Pancreas (tissue), 10 donors: ENCODE measurements at places on chromosomes 7 and 10.

DNA sequence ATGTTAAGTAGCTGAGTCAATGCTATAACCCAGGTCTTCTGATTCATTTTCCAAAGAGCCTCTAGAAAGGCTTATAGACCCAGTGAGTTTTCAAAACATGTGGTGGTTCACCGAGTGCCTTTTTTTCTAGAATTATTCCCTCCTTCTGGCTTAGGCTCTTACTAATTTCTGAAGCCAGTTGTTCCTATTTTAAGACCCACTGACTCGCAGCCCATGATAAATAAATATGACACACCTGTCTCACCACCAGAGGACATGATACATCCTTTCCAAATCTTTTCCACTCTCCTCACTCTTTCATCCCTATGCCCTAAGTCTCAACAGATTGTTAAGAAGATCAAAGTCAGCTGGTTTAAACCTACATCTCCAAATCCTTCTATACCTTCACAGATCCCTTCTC is 126.0 kb upstream of the WNT16 start:
- H3K4me3 ChIP-seq = no peak overlapping the region
- H3K27ac ChIP-seq = no peak overlapping the region
- no peaks in the 10 kb centered on the region for H3K27me3 ChIP-seq
- no peak for DNase-seq
- H3K36me3 ChIP-seq = no peaks in the 10 kb centered on the region

DNA sequence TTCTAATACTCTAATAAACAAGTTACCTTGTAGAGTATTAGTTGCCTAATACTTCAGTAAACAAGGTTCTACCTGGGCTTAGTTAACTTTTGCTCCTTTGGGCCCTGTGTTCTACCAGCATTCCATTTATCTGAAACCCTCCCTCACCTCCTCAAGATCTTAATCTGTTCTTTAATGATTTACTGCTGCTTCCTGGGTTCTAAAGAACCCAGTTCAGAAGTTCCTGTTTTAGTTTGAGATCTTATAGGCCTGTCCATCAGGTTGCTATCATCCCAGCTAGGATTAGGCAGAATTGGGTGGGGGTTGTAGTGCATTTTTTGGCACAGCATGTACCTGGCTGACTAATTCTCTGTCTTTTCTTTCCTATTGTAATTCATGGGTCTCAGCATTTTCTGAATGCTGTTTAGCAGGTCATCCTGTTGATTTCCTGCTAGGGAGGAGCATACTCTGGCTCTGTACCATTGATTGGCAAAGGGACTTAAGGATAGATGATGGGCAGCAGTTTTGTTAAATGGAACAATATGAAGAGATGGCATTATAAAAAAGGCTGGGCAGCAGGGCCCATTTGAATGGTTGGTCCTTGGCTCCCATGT is 53.7 kb upstream of the TMEM248 start:
- H3K27ac ChIP-seq = no peak overlapping the region
- H3K27me3 ChIP-seq = no peaks in the 10 kb centered on the region
- no peak overlapping the region for H3K4me3 ChIP-seq
- DNase-seq = no peak

- no peak overlapping the region for H3K4me3 ChIP-seq
- no peak for DNase-seq
- H3K36me3 ChIP-seq = no peaks in the 10 kb centered on the region
- H3K4me1 ChIP-seq = peaks cover 21% of the 10 kb centered on the region
- peak overlapping the region; percentile 8 for H3K27ac ChIP-seq
- H3K27me3 ChIP-seq = no peaks in the 10 kb centered on the region
Observed at GRCh38 chr10:113983552-113983951, 60.1 kb upstream of the ADRB1 start.

DNA sequence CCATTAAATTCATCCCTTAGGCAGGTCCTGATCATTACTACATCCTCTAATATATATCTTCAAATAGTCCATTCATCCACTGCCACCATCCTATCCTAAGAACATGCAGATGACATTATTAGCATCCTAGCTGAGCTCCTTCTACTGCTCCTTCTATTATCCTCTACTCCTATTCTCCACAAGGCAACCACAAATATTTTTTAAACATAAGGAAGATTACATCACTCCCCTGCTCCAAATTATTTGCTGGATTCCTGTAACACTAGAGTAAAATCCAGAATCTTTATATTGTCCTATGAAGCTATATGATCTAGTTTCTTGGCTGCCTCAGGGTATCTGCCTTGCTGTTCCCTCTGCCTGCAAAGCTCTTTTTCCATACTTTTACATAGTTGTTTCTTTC is 176.3 kb upstream of the SLC26A5 start:
- no peaks in the 10 kb centered on the region for H3K4me1 ChIP-seq
- H3K27ac ChIP-seq = no peak overlapping the region
- no peaks in the 10 kb centered on the region for H3K36me3 ChIP-seq
- no peaks in the 10 kb centered on the region for H3K27me3 ChIP-seq

DNA sequence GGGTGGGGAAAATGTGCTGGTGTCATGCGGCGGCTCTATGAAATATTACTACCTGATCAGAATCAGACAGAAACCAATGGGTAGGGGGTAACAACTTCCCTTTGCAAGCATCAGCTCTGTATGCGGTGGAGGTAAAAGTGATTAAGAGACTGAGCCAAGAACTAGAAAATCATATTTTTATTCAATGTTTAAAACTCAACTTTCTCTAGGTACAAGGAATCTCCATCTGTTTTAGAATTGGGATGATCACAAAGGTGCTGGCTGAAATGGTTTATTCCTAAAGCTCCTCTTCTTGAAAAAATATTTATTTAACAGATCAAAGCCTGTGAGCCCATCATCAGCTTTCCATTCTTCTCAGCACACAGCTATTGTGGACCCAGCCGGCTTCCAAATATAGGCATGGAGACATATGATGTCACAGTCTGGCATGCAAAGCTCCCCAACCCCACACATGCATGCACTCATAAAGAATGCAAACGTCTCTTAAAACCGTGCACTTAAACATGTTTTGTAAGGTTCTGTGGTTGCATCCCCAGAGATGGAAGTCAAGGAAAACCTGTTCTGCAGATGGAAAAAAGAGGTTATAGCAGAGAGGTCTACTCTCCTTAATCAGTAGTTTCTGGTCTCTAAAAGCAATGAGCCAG is 126.0 kb downstream of the SKIDA1 start:
- H3K27me3 ChIP-seq = no peaks in the 10 kb centered on the region
- no peaks in the 10 kb centered on the region for H3K4me1 ChIP-seq
- DNase-seq = no peak
- no peak overlapping the region for H3K27ac ChIP-seq

GRCh38 chr10:79982362-79982800 is 33.5 kb upstream of the SFTPD start:
- peaks cover 16% of the 10 kb centered on the region for H3K4me1 ChIP-seq
- H3K27me3 ChIP-seq = no peaks in the 10 kb centered on the region
- no peak for DNase-seq
- peak overlapping the region; percentile 97 for H3K27ac ChIP-seq
- peak overlapping the region; percentile 44 for H3K4me3 ChIP-seq

DNA sequence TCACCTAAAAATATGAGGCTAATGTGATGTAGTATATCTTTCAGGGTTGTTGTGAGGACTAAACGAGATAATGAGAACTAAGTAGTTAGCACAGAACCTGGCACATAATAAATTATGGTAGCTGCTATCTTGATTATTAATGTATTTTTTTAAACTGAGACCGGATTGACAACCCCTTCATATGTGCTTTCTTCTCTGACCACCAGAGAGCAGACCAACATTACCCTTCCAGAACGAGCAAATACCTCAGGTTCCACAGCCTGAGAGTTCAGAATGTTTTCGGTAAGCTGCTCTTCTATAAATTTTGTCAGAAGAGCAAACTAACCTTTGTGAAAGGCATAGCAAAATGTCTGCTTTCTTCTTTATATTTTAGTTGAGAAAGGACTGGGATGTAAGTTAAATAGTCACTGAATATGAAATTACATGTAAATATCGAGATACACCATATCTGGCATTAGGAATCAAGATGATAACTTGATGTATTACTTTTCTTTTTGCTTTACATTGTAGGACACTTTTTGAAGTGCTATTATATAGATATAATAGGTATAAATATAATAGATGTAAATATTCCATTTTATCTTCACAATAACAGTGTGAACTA is 13.6 kb upstream of the BPGM start:
- no peaks in the 10 kb centered on the region for H3K4me1 ChIP-seq
- no peak for DNase-seq
- H3K27ac ChIP-seq = no peak overlapping the region
- no peaks in the 10 kb centered on the region for H3K36me3 ChIP-seq
- H3K4me3 ChIP-seq = no peak overlapping the region

GRCh38 chr10:90087197-90088023 is 386.0 kb downstream of the KIF20B start:
- no peaks in the 10 kb centered on the region for H3K4me1 ChIP-seq
- no peaks in the 10 kb centered on the region for H3K36me3 ChIP-seq
- DNase-seq = no peak
- H3K27ac ChIP-seq = no peak overlapping the region
- H3K27me3 ChIP-seq = no peaks in the 10 kb centered on the region

DNA sequence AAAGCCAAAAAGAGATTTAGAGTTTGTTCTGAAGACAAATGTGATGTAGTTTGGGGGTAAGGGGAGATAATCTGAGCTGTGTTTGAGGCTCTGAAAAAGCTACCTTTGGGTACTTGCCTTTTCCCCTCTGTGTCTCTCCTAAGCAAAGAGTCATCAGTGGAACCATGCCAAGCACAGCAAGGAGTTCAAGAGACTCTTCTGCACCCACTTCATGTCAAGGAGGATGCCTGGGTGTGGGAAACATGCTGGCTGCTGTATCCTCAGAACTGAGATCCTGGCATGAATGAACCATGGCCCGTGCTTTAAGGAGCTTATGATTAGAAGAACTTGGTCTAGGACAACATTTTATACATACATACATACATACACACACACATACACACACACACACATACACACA is 142.9 kb downstream of the NOC3L start:
- H3K27ac ChIP-seq = no peak overlapping the region
- no peak overlapping the region for H3K4me3 ChIP-seq
- no peaks in the 10 kb centered on the region for H3K36me3 ChIP-seq
- H3K27me3 ChIP-seq = no peaks in the 10 kb centered on the region
- DNase-seq = no peak

GRCh38 chr10:55747244-55747643 is 613.8 kb downstream of the ZWINT start:
- DNase-seq = no peak
- no peaks in the 10 kb centered on the region for H3K27me3 ChIP-seq
- no peak overlapping the region for H3K4me3 ChIP-seq
- H3K4me1 ChIP-seq = no peaks in the 10 kb centered on the region
- no peaks in the 10 kb centered on the region for H3K36me3 ChIP-seq
- H3K27ac ChIP-seq = no peak overlapping the region

DNA sequence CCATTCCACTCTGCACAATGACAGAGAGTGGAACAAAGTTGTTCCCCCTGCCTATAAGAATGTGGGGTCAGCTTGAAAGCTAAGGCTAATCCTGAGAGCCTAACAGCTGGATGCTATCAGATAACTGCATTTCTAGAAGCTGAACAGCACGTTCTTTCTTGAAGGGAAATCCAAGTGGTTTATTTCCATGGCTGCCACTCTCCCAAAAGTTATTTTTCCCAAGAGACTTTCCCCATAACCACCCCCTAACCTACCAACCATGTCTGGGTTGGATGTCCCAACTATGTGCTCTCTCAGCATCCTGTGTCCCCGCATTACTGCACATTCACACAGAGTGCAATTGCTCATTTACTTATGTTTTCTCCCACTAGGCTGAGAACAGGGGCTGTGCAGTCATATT is 140.7 kb upstream of the ANKRD1 start:
- H3K27me3 ChIP-seq = no peaks in the 10 kb centered on the region
- DNase-seq = no peak
- H3K36me3 ChIP-seq = no peaks in the 10 kb centered on the region
- no peak overlapping the region for H3K27ac ChIP-seq
- H3K4me1 ChIP-seq = no peaks in the 10 kb centered on the region
- H3K4me3 ChIP-seq = no peak overlapping the region

DNA sequence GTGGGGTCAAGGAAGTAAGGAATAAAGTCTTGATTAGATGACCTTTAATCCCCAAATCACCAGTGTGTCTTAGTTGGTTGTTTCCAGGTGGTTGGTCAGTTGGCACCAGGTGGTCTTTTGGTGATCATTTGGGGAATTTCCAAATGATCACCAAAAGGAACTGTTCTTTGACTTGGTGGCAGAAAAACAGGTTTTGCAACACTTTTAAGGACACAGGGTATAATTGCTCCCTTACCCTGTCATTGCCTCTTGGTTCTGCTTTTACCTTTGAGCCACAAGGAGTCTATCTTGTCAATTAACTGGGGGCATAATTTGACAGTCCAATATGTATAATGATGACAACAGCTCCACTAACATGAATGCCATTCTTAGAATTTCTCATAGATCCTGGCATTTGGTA is 104.2 kb downstream of the ADK start:
- no peaks in the 10 kb centered on the region for H3K36me3 ChIP-seq
- peak overlapping the region; percentile 30 for H3K27ac ChIP-seq
- H3K4me3 ChIP-seq = no peak overlapping the region
- no peaks in the 10 kb centered on the region for H3K27me3 ChIP-seq
- DNase-seq = no peak
- peaks cover 17% of the 10 kb centered on the region for H3K4me1 ChIP-seq

DNA sequence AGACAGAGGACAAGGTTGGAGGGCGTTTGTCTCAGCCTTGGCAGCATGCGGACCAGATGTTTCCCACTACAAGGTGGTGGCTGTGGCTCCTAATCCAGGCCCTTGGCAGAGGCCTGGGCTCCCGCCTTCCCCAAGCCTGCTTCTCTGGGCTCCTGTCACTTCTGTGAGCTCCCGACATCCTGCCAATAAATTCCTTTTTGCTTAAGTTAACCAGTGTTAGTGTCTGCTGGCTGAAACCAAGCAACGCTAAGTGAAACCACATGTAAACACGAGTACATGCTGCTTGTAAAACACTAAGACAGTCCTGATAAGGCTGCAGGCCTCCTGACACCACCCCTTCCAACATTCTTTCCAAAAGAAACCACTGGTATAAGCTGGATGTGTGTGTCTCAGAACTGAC is 263.6 kb upstream of the ZMIZ1 start:
- no peaks in the 10 kb centered on the region for H3K4me1 ChIP-seq
- no peaks in the 10 kb centered on the region for H3K27me3 ChIP-seq
- peak overlapping the region; percentile 63 for H3K27ac ChIP-seq
- H3K36me3 ChIP-seq = no peaks in the 10 kb centered on the region
- H3K4me3 ChIP-seq = no peak overlapping the region

DNA sequence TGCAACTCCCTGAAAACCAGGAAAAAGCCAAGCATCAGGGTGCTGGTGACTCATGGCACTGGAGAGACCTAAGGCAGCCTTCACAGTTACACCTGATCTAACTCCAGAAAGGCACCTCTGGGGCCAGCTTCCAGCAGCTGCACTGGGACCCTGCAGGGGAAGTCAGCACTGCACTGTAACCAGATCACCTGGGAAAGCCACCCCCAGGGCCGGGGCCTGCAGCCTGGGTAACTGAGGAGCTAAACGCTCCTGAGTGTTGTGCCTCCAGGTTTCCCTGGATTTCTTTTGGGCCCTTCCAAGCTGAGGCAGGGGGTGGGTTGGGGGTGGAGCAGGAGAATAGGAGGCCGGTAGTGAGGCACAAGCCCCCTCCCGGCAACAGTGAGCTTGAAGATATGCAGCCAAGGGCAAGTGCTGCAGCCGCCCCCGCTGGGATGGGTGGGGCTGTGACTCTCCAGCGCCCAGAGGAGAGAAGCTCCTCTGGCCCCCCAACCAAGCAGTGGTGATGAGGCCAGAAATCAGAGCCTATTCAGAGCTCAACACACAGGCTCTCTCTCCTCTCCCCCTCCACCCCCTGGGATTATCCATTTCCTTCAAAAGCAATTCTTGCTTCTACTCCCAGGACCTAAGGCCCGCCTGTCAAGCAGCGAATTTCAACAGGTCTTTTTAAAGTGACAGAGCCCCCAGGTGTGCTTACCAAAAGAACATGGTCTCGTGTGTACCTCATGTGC is 2.6 kb downstream of the CXCL12 start:
- no peaks in the 10 kb centered on the region for H3K27me3 ChIP-seq
- peak overlapping the region; percentile 86 for H3K4me3 ChIP-seq
- H3K36me3 ChIP-seq = no peaks in the 10 kb centered on the region
- no peak for DNase-seq
- H3K4me1 ChIP-seq = no peaks in the 10 kb centered on the region
